Stimulated activated CD8-positive, alpha-beta memory T cell treated with anti-CD3 and anti-CD28 coated beads, Interleukin-4, amount 100 ng/mL, for 1 hour (primary cell): ENCODE measurements at places on chromosomes 16 and 17.

- DNase-seq, result no peak
Measured at GRCh38 chr17:28466521-28467048, 6.9 kb upstream of the SLC13A2 start.

GRCh38 chr16:66265048-66265415, 101.5 kb upstream of the CDH5 start:
- DNase-seq, result no peak

- no peak for DNase-seq
Measured at GRCh38 chr16:86211265-86211664, 299.1 kb upstream of the FOXF1 start.

DNA sequence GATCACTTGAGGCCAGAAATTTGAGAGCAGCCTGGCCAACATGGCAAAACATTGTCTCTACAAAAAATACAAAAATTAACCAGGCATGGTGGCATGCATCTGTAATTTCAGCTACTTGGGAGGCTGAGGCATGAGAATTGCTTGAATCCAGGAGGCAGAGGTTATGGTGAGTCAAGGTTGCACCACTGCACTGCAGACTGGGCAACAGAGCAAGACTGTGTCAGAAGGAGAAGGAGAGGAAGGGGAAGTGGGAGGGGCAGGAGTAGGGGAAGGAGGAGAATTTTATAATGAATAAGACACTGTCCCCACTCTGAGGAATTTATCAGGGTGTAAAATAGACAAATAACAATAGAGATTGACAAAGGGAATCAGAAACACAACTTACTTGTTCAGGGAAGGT, 440.6 kb upstream of the DYNLRB2 start:
- DNase-seq, result no peak

DNA sequence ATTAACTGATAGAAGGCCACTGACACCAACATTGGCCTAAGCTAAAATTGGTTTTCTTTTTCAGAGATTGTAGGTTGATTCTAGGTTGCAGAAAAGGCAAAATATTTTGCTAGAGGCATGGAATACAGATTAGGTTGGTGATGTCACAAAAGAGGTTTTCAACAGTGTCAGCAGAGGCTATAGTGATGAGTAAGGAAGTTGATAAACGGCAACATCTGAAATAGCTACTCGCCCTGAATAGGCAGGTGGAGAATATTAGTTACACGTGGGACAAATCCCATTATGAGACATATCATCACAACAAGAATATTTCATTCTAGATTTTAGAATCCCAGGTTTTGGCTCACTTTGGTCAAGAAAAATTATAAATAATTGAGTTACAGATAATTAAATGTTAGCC, 1.5 kb upstream of the TOM1L1 start:
- DNase-seq, result no peak

DNA sequence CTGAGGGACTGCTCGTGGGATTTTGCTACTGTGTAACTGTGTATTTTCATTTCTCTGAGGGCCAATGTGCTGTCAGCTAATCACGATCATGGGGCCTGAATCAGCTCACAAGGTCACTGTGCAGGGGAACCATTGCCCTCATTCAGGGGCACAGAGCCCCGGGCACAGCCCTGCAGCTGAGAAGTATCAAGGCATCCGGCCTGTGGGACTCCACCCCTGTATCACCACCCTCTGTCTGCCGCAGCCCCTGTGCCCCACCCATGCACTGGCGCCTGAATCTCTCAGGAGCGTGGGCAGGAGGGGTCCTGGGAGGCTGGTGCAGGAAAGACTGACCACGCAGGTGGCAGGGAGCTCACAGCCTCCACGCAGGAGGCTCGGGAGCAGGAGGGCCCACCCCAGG, 43.4 kb upstream of the RASD1 start:
- no peak for DNase-seq

DNA sequence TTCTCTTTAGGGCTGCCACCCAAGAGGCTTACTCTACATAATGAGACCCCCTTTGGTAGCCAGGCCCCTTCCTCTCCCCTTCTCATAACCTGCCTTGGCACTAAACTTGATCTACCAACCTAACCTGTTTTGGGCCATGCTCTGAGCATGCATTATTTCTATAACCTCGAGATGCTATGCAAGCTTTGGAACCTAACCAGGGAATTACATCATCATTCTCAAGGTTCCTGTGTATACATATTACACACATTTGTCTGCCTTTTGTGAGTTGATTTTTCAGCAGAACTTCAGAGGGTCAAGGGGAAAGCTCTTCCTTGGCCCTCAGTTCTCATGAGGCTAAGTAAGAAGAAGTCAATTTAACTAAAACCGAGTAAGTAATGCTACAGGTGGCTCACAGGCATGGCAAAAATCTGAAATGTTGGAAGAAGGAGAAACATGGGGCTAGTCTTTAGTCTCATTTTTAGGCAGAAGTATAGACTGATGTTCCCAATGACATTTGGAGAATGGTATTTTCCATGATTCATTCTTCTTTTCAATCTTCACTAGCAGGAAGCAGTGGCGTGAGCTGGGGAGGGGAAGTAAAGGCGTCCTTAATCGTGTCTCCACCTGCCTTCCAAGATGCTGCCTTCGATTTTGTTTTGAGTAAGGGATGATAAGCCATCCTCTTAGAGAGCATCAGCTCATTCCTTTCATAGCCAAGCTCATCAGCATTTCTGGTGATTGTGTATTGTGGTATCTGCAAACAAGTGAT, 308.4 kb downstream of the ABCC12 start:
- DNase-seq, result no peak

GRCh38 chr16:59601452-59601851, 867.3 kb upstream of the GOT2 start:
- no peak for DNase-seq

GRCh38 chr17:49515196-49515770, 20.2 kb downstream of the NGFR start:
- no peak for DNase-seq
